ENCODE measurements at places on chromosomes 13 and 19.

- DNase-seq = no peak
Measured at GRCh38 chr13:29956853-29957252, 106.4 kb upstream of the UBL3 start.

DNA sequence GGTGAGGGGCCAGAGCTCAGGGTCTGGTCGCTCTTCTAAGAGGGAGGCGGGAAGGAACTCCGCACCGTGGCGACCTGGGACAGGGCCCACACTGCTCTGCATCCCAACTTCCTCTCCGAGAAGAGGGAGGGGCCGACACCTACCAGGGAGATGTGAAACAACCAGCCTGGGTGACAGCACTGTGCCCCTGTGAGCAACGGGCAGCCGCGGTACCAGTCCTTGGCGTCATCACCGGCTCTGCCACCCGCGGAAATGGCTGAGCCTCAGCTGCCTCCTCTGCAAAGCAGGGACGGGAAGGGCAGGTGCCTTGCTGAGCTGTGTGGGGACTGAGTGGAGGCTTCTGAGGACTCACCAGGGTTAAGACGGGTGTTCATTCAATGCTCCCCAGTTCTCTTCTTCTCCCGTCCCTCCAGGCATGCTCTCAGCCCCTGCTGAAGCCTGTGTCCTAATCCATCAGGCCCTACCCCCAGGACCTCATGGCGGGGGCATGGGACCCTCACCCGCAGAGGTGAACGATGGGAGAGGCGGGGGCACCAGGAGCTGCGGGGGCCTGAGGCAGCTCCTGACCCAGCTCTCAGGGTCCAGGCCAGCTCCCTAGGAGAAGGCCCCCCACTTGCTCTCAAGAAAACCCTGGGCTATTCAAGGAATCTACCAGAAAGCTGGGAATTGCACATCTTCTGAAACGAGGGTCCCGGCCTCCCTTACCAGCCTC, 9.3 kb downstream of the ZNF787 start:
- DNase-seq = no peak

GRCh38 chr13:39263033-39263432, 224.8 kb downstream of the NHLRC3 start:
- peak; percentile 11 for DNase-seq

GRCh38 chr13:91133941-91134802, 213.3 kb upstream of the MIR17HG start:
- no peak for DNase-seq

DNA sequence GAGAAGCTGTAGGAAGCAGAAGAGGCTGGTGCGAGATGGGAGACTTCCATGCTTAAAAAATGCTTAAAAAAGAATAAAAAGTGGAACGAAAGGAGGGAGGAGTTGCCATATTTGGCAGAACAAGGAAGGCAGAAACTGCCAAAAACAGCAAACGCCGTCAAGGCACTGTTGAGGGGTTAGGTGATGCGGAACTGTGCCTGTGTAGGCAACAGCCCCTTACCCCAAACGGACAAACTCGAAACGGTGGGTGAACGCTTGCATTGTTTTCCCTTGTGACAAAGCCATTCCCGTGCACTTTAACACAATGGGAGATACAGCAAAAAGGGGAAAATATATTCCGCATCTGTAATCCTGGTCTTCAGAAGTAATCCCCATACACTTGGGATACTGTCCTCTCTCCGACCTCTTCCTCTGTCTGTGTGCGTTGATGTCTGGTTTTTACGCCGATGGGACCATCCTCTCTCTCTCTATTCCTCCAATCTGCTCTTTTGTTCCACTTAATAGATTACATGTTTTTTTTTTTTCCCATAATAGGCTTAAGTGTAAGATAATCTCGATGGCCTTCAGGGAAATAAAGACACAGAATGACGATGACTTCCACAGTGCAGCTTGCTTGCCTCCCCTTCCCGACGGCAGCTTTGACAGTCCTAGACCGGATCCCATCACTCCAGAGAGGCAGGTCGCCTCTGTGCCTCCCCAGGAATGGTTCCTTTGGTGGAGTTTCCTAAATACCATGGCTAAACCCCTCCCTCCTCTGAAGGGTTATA, 132.7 kb upstream of the RNF113B start:
- DNase-seq = no peak

DNA sequence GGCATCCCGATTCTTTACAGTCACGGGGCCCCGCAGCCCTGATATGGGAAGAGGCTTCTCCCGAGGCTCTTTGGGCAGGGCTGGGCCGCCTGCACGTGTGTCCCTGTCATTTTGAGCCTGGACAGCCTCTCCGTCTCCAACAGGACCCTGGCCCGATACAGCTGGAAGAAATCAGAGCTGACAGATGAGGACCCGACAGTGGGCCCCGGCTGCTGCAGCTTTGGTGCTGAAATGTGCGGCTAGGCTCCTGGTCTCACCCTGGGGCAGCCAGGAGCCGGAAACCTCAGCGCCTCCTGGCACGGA, 3.2 kb downstream of the PIAS4 start:
- DNase-seq = no peak

- no peak for DNase-seq
Measured at GRCh38 chr19:7928741-7929701, 3.1 kb upstream of the CTXN1 start.

DNA sequence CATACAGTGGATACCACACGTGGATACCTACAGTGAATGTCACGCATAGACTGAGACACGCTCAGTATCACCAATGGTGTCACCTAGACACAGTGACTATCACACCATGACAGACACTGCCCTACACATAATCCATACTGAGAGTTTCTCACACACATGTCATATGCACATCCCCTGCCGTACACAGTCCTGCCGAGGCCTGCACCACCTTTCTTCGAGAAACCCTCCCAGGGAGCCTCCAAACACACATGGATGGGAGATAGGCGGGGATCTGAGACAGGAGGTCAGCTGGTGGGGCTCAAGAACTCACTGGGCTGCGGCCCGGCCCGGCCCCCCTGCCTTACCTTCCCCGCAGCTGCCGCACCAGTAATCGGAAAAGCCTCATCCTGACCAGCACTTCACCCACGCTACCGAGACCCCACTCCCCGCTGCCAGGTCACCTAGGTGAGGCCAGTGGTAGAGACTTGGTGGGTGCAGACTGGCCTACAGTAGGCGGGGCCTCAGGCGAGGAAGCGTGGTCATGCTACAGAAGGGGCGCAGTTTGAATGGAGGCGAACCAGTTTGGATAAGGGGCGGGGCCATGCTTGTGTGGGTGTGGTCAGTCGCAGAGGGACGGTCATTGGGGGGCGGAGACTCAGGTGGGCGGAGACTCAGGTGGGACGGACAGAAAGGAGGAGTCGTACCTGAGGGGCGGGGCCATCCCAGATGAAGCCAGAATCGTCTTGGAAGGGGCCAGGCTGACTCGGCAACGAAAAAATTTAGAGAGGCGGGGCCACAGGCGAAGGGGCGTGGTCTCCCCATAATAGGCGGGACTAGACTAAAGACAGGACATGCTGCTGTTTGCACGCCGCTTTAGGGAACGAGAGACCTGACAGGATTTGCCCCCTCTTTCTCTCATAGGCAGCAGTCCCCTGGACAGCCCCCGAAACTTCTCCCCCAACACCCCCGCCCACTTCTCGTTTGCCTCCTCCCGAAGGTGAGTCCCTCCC, 2.1 kb downstream of the MAST1 start:
- DNase-seq = no peak

DNA sequence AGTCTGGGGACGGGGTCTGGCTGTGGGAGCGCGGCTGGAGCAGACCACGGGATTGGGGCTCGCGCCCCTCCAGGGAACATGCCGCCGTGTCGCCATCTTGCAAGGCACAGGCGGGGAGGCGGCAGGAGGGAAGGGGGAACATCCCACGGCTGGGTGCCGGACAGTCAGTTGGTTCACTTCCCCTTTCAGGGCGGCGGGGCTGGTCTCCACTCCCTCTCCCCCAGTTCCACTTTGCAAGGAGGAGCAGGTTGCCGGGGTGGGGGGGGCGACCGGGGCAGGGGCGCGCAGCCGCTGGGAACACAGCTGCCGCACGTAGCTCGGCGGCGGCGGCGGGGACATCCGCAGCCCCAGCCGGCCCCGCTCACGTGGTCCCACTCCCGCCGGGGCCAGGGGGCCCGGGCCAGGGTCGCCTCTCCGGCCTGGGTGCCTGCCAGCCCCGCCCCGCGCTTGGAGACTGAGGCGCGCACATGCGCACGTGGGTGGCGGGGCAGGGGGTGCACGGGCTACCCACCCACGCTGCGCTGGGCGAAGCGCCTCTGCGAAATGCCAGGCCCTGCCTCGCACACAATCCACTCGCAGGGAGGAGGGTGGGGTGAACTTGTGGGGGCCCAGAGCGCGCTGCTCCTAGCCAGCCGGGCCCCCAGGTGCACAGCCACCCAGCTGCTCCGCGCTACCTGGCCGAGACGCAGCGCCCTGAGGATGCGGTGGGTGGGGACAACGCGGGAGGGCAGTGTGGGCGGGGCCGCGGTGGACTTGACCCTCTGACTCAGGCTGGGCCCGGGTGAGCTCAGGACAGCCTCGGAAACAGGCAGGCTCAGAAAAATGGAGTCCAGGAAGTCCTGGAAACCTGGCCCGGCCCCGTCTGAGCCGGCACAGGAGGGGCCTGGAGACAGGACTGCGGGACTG, 6.4 kb downstream of the KLF16 start:
- peak; percentile 47 for DNase-seq

- DNase-seq = no peak
Measured at GRCh38 chr13:26786651-26787295, 26.2 kb upstream of the GPR12 start.

GRCh38 chr13:80359778-80360452, 19.0 kb upstream of the SPRY2 start:
- DNase-seq = no peak

- no peak for DNase-seq
Measured at GRCh38 chr19:11581740-11582139, 4.3 kb upstream of the ACP5 start.
